Panc1 (cell line): ENCODE measurements at places on chromosomes 11 and 22. TPM values are rescaled to one million over a fixed set of nuclear protein-coding genes. Genes with fewer than 3 reads are reported as not detected.

Gene PRR5
- total RNA-seq, result 11.5 TPM

Gene KRTAP5-2
- not detected for total RNA-seq

Gene XPNPEP3
- 21.0 TPM for total RNA-seq

Gene BIRC3
- total RNA-seq, result 65.4 TPM

DNA sequence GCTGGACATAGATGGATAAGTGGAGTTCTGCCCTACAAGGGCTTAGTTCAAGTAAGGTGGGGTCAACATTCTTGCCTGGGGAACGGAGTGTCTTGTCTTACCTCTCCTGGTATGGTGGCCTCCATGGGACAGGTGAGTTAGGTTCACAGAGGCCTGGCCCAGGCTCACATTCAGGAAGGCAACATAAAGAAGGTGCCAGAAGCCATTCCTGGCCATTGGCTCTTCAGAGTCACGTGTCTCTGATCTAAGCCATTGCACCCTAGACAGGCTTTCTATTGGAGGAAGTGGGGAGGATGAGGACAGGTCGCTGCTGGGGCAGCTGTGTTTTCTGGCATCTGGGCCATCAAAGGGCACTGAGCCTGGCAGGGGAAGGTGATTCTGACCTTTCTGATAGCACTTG is 14.8 kb downstream of the LMO2 start:
- no peak for DNase-seq

DNA sequence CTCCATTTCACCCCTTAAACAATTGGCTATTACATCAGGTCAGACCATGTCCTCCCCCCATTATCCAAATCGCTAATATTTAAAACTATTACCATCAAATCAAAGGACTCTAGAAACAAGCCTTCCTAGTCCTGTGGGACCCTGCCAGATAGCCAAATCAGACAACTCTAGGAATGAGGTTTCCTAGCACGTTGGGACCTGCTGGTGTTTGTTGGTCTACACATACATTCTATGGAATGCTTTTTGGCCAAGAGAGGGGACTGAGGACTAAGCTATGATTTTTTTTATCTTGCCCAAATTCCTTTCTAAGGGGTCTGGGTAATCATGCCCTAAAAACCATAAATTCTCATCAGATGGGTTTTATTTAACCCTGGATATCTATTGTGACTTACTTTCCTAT is 14.1 kb upstream of the SELENOH start:
- no peak for DNase-seq

- no peak for DNase-seq
Observed at GRCh38 chr11:20154381-20154780, 5.9 kb downstream of the DBX1 start.

GRCh38 chr11:87616511-87616910 is 558.7 kb downstream of the RAB38 start:
- DNase-seq, result no peak
